Renal cortex interstitium (tissue), 15 donors: ENCODE measurements at places on chromosomes 12 and 14. TPM values are rescaled to one million over a fixed set of nuclear protein-coding genes. Genes with fewer than 3 reads are reported as not detected.

The CCDC198 gene
- polyA plus RNA-seq = 241 TPM

The ZNF891 gene
- polyA plus RNA-seq = 4.5 TPM

The SOAT2 gene
- polyA plus RNA-seq = 2.1 TPM

The NKX2-1 gene
- polyA plus RNA-seq = not detected

The LAG3 gene
- 1.9 TPM for polyA plus RNA-seq

The P2RX2 gene
- 1.7 TPM for polyA plus RNA-seq

The RNASE4 gene
- polyA plus RNA-seq = 1.8 TPM

The M6PR gene
- 201 TPM for polyA plus RNA-seq

The SLC25A21 gene
- polyA plus RNA-seq = 4.2 TPM

The IRF9 gene
- polyA plus RNA-seq = 58.3 TPM

The LRFN5 gene
- polyA plus RNA-seq = 13.0 TPM

The GRIP1 gene
- polyA plus RNA-seq = 26.7 TPM

The KRT2 gene
- not detected for polyA plus RNA-seq

The PLEKHG7 gene
- polyA plus RNA-seq = 1.1 TPM

The C2CD5 gene
- polyA plus RNA-seq = 75.9 TPM

The UBR7 gene
- 30.0 TPM for polyA plus RNA-seq

The ASPG gene
- 17.3 TPM for polyA plus RNA-seq

The CAPZA3 gene
- polyA plus RNA-seq = 0.30 TPM

The TPPP2 gene
- polyA plus RNA-seq = 3.7 TPM

The TAS2R9 gene
- not detected for polyA plus RNA-seq

The C3AR1 gene
- polyA plus RNA-seq = 3.0 TPM

The SLC5A8 gene
- 41.3 TPM for polyA plus RNA-seq

The ESRRB gene
- 9.6 TPM for polyA plus RNA-seq

The FAM222A gene
- polyA plus RNA-seq = 9.3 TPM

The ARHGEF40 gene
- polyA plus RNA-seq = 87.0 TPM

The C12orf60 gene
- polyA plus RNA-seq = 4.8 TPM

The KRT72 gene
- 0.12 TPM for polyA plus RNA-seq

The CLEC4D gene
- polyA plus RNA-seq = 0.58 TPM

The KCNMB4 gene
- polyA plus RNA-seq = 25.7 TPM

The TESPA1 gene
- polyA plus RNA-seq = 0.32 TPM

The SDR9C7 gene
- 0.22 TPM for polyA plus RNA-seq

The PIK3C2G gene
- 3.1 TPM for polyA plus RNA-seq

The GMFB gene
- polyA plus RNA-seq = 86.3 TPM

The TAS2R20 gene
- 1.1 TPM for polyA plus RNA-seq

The SNRPF gene
- 79.8 TPM for polyA plus RNA-seq

The KRT71 gene
- polyA plus RNA-seq = not detected

The FLRT2 gene
- 234 TPM for polyA plus RNA-seq

The ADAM21 gene
- 0.34 TPM for polyA plus RNA-seq

The ANKRD13A gene
- polyA plus RNA-seq = 43.8 TPM

The ALKBH1 gene
- polyA plus RNA-seq = 14.5 TPM

The GUCY2C gene
- 0.47 TPM for polyA plus RNA-seq

The SLC25A47 gene
- polyA plus RNA-seq = not detected

The DRAM1 gene
- 22.0 TPM for polyA plus RNA-seq

The SVOP gene
- 0.11 TPM for polyA plus RNA-seq

The CPNE6 gene
- not detected for polyA plus RNA-seq

The TUNAR gene
- 0.25 TPM for polyA plus RNA-seq

The TC2N gene
- 7.9 TPM for polyA plus RNA-seq

The MYO1H gene
- 1.5 TPM for polyA plus RNA-seq
